ENCODE measurements at places on chromosomes 7 and 10.

GRCh38 chr10:114313866-114314265 is 74.8 kb downstream of the VWA2 start:
- no peak for DNase-seq

- DNase-seq = no peak
Observed at GRCh38 chr7:134509010-134509409, 18.4 kb upstream of the AKR1B10 start.

- no peak for DNase-seq
Observed at GRCh38 chr10:130994845-130995244, 316.7 kb downstream of the TCERG1L start.

DNA sequence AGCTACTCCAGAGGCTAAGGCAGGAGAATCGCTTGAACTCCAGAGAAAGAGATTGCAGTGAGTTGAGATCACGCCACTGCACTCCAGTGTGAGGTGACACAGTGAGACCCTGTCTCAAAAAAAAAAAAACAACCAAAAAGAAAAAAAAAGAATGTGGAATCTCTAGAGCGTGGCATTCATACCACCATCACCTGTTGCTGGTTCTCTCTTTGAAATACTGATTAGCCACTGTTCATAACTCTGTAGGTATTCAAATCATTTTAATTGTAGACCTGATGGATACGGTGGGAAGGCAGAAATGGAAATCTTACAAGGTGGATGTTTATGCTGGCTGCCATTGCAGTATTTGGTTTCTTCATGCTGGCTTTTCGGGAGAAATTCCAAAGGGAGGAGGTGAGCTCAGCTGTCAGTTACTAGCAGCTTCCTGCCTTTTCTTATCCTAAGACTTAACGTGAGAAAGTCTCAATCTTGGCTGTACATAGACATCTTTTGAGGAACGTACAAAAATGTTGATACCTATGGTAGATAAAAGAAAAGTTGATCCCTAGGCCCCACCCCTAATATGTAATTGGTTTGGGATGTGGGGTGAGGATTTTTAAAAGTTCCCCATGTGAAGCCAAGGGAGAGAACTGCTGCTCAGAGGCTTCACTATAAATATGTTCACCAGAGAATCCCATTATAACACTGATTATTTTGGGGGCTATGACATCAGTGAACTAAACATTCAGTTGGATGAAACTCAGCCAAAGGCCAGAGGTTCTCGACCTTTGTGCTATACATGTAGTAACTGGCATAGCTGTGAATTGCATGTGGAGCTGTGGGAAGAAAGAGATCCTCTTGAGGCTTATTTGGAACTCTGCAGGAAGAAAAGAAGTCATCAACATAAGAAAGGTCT is 26.9 kb upstream of the MKLN1 start:
- DNase-seq = no peak

DNA sequence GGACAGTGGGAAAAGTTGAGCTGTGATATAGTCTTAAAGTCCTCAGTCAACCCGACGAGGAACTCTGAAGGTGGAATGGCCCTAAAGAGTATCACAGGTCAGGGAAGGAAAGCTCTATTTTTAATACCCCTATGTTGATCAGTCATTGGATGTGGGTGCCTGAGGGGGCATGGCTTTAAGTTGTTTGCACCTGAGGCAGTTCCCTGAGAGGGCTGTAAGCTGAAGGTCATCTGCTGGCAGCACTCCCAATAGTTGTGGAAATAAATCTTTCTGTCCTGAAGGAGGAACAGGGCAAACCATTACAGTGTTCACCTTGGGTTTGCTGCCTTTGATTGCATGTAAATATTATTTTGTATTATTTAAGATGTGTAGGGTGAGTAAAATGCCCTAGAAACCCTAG is 17.8 kb upstream of the C1GALT1 start:
- DNase-seq = no peak

DNA sequence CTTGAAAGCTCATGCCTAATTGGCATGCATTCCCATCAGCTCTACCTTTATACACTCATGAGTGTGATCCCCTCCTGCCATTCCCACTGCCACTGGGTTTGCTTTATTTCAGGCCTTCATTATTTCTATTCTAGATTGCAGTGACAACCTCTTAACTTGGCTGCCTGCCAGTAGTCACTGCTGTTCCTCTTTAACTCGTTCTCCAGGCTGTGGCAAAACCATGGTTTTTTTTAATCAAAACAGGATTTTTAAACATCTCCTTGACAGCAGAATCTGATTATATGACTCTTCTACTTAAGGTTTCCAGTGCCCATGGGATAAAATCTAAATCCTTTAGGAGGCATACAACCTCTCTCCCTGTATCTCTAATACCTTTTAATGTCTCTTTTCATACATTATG is 223.7 kb upstream of the PCDH15 start:
- DNase-seq = no peak

- DNase-seq = no peak
Observed at GRCh38 chr7:149642589-149642988, 130.8 kb downstream of the ZNF467 start.

DNA sequence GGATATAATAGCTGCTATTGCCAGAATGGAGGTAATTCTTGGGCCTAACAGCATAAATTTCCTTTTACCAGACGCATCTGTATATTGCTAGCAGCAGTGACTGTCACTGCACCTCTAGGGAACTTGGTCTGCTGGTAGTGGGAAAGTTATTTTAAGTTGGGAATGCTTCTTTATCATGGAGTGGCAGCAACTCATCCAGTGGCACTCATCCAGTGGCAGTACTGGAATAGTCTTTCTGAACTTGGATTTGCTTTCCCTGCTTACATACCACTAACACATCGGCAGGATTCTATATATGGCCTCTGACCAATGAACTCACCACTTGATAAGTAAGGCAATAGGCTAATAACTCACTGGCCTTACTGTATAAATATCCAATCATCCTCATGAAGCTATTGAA is 22.0 kb upstream of the ICA1 start:
- no peak for DNase-seq

- DNase-seq = peak; percentile 44
Observed at GRCh38 chr10:98246911-98247805, 20.8 kb downstream of the LOXL4 start.

GRCh38 chr7:264541-265191 is 25.3 kb upstream of the FOXL3 start:
- no peak for DNase-seq
